Activated CD8-positive, alpha-beta memory T cell treated with anti-CD3 and anti-CD28 coated beads, Interleukin-2, amount 50 U/mL, for 4 hours (primary cell): ENCODE measurements at places on chromosomes 12 and 14.

- DNase-seq: no peak
Observed at GRCh38 chr12:63882844-63883243, 38.3 kb downstream of the SRGAP1 start.

DNA sequence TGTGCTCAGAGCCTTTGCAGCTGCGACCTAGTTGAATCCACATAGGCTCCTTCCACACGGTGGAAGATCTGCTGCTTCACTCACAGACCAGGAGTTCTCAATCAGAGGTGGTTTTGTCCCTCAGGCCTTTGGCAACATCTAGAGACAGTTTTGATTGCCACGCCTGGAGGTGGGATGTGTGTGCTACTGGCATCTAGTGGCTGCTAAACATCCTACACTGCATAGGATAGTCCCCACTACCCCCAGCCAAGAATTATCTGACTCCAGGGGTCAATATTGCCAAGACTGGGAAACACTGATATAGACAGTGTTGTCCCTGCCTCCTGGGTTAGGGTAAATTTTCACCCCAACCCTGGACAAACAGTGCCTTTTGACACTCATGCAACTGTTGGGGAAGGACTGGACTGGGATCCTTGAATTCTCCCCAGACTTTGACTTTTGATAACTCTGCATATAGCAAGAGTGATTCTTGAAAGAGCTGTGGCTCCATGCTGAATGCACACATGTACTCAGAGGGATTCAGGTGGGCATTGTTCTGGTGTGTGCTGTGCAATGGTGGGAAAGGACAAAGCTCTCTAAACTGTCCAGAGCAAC lies 39.8 kb downstream of the BAZ2A start:
- DNase-seq: no peak

DNA sequence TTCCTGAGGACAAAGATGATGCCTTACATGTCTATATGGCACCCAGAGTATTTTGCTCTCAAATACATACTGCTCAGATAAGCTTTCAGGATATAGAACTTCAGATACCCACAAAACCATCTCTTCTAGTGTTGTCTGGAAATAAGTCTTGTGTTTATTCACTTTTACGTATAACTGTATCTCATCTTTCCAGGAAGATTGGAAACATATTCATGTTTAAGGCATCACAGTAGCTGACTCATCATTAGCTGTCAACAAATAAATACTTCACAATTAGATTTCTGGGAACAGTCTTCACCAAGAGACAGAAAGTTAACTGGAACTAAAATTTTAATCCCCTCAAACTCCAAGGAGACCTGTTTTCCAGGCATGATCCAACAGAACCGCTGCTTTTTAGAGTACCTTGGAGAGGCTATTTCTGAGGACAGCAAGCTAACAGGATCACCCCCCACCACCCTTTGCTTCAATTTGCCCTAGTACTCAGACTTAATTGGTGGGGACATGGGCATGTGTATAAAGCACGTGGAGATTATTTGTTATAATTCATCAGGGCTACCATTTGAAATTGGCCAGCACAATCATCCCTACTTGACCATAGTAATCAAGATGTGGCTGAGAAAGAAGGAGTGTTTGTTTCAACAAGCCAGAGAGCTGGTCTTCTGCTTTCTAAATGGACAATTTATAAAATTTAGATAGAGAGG lies 129.3 kb upstream of the HIF1A start:
- no peak for DNase-seq

- no peak for DNase-seq
Observed at GRCh38 chr12:132702640-132703039, 8.0 kb upstream of the PGAM5 start.

DNA sequence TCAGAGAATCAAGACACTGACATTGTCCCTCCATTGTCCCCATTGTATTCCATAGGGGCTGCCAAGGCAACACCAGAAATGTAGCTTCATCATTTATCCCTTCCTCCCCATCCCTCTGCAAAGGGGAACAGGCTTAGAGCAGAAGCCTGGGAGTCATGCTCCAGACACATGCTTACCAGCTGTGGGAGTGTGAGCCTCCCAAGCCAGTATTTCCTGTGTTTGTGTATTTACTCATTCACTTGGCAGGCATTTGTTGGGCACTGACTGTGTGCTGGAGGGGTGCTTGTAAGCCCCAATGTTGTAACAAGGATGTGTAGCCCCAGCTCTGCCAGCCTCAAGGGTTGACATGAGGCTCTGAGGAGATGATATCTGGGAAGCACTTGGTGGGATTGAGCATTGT lies 46.0 kb upstream of the TCL1A start:
- DNase-seq: no peak

DNA sequence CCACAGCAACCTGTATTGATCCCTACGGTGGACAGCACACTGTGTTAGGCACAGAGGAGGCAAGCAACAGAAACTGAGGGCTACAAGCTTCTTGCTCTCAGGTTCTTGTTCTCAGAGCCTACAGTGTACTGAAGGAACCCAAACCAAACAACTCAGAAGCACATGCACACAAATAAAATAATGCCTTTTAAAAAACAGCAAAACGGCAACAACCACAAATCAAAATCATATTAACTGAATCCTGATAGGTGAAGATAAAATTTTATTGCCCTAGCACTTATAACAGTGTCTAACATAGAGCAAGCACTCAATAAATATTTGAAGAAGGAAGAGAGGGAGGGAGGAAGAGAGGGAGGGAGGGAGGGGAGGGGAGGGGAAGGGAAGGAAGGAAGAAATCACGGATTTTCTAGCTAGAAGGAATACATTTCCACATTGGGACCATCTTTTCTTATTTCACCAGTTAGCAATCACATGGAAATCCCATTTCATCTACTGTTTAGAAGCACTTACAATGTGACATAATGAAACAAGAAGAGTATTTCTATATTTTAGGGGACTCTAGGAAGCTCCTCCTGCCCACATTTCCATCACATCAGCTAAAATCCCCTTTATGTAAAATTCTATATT lies 27.2 kb downstream of the DMAC2L start:
- DNase-seq: no peak
